GM18507 (cell line): ENCODE measurements at places on chromosomes 16 and 17.

DNA sequence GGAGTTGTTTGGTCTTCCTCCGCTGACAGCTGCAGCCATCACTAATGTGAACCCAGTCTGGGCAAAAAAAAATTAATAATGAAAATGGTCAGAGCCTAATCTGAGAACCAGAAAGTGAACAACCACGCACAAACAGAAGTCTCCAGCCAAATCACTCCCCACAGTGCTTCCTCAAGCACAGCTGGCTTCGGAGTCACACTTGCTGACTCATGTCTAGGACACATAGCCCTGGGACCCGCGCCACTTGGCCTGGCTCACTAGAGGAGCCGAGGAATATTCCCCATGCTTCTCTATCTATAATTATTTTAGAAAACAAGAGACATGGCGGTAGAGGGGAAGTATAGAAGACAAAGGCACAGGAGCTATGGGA lies 109.1 kb downstream of the ZFHX3 start:
- no peak for DNase-seq

GRCh38 chr16:15597822-15598647 lies 44.9 kb downstream of the MARF1 start:
- DNase-seq: no peak

GRCh38 chr16:56738221-56738620 lies 8.3 kb downstream of the NUP93 start:
- no peak for DNase-seq

GRCh38 chr17:49344914-49345313 lies 17.1 kb downstream of the ZNF652 start:
- no peak for DNase-seq

DNA sequence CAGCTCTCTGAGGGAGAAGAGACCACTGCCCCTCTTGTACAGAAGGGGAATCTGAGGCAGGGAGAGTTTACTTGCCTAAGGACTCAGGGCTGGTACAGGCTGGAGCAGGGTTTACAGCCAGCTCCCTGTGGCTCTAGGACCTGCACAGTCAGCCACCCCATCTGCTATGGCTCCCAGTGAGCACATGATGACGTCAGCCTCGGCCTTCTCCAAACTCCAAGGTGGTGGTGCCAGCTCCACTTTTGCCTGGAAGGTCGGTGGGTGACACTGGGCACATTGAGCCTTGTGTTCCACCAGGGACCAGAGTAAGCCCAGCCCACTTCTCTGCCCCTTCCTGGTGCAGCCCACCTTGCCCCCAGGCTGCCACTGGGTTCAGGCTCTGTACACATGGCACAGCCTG lies 202.2 kb downstream of the ENGASE start:
- DNase-seq: no peak

DNA sequence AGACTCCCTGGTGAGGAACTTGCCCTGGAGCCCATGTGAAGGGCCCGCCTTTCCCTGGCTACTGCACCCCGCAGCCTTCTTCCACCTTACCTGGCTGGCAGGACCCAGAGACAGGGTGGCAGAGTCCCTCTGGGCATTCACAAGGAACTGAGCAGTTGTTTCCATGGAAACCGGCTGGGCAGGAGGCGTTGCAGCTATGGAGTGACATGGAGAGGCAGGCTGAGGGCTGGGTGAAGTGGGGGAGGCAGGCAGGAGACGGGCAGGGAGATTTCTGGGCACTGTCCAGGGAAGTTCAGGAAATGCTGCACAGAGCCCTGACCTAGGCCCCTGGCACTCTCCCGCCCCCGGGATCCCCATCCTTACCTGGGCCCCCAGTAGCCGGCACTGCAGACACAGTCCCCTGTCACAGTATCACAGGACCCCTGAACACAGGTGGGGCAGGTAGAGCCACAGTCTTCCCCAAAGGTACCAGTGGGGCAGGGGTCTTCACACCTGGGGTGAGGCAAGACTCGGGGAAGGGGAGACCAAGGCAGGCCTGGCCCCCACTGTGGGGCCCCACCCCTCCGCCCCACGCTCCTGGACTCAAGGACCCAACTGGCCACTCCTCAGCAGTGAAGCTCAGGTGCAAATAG lies 5.9 kb downstream of the SCARF1 start:
- DNase-seq: no peak

GRCh38 chr17:45688353-45688752 lies 95.8 kb upstream of the CRHR1 start:
- no peak for DNase-seq

DNA sequence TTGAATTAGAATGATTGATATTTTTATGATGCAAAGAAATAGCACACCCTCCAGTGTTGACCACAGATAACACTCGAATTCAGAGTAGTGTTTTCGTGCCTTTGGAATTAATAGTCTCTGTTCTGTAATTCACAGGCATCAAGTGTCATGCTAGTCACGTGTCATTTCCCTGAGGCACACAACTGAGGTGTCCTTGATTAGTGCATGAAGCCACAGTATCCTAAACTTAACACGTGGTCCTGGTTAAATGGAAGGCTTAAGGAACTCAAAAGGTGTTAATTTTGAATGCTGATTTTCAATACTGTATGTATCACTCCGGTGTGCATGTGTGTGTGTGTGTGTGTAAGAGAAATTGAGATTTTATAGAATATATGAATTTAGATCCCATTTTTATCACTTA lies 625.6 kb downstream of the TMEM114 start:
- no peak for DNase-seq

DNA sequence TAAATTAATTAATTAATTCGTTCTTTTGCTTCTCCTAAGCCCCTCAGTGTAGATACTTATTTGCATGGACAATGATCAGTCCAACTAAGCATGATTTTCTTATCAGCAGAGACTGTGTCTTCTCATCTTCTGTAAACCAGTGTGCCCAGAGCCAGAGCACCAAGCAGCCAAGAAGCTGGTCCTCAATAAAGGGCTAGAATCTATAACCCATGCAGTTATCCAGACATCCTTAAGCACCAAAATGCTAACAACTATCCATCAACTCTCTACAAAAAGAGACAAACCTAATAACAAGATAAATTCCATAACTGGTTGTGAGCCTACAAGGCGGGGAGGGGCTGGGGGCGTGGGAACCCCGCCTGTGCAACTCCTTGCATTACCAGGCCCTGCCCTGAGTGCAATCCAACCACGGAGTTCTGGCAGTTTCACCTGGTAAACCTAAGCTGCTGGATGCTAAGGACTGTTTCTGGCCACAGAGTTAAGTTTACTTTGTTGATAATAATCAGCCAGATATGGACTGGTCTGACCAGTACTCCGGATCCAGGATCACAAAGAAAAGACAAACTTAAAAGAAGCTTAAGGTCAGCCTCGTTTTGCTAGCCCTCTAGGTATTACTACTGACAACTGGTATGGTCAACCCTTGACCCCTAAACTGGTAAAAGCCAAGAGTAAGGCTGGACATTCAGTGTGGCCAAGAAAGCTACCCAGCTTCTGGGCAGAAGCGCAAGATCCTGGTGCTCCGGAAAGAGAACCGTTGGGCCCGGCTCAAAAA lies 51.5 kb downstream of the ZFHX3 start:
- no peak for DNase-seq
